ENCODE measurements at places on chromosomes 4 and X.

DNA sequence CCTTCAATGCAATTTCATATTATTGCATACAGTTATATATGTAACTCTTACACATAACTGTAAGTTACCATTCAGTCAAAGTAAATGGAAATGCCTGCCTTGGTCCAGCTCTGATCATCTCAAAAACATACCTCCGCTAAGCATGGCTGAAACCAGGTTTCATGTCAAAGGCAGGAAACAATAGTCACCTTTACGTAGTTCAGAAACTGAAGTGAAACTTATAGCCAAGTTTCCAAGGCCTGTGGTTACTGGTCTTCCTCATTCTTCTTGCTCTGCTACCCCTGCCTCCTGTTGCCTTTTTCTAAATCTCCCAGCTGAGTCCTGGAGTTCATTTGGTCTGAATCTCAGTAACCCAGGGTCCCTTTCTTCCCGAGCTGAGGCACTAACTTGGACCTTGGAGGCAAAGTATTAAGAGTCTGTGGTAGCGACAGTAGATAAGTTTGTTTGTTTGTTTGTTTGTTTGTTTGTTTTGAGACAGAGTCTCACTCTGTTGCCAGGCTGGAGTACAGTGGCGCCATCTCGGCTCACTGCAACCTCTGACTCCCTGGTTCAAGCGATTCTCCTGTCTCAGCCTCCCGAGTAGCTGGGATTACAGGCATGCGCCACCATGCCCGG is 30.8 kb downstream of the DAPP1 start:
- no peak for DNase-seq

GRCh38 chrX:52355108-52355507 is 13.7 kb upstream of the XAGE2 start:
- no peak for DNase-seq

DNA sequence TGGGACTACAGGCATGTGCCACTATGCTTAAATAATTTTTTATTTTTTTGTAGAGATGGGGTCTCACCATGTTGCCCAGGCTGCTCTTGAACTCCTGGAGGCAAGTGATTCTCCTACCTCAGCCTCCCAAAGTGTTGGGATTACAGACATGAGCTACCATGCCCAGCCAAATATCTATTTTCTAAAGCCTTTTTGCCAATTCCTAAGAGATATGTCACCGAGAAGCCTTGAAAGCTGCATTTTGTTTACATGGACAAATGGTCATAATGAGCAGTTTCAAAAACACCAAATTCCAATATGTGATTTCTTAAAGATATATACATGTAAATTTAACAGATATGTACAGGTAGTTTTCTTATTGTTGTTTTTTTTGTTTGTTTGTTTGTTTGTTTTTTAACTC is 33.0 kb upstream of the PGRMC2 start:
- DNase-seq: no peak

DNA sequence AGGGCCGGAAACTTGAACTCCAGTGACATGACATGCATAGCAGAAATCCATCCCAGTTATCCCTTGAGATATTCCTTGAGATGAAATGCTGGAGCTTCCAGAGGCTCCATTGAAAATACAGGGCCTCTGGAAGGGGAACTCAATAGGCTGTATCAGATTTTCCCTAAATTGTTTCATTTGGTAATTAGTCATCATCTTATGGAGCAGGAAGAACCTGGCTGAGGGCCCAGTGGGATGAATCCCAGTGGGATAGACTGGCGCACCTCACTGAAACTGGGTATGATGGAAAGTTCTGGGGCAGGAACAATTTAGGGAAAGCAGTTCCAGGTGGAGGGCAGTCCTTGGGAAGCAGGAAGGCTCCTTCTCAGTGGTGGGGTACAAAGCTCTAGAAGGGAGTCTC is 307.8 kb upstream of the DIPK2B start:
- peak; percentile 46 for DNase-seq

DNA sequence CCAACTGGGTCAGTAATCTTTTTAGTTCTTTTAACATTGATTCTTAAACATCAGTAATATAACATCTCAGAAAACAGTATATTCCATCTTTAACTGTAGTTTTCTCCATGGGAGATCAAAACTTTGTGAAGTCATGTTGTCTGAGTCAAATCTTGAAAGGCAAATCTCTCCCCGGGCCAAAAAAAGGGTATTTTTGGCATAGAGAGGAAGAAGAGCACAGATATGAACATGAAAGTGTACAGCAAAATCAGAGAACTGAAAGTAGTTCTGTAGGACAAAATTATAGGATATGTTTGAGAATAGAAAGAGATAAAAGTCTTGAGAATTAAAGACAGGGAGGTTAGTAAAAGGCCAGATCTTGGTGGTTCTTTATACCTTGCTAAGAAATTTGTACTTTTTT is 176.4 kb upstream of the GYPA start:
- no peak for DNase-seq

DNA sequence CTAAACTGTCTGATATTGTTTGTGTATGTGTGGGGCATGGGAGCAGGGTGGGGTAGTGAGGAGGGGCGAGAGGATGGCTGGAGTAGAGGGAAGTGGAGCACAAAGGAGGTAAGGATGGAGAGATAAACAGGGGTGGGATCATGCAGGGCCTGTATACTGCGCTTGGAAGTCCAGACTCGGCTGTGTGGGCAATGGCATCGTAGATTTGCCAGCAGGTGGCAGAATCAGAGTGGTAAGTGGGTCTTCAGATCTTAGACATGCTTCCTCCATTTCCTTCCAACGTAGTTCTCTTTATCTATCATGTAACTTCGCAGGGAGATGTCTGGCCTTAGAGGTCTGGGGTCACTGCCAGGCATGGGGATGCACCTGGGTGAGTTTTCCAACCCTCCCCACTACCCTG is 155.5 kb downstream of the PDGFRA start:
- DNase-seq: peak; percentile 19

GRCh38 chr4:175369087-175369486 is 443.0 kb downstream of the GPM6A start:
- peak; percentile 33 for DNase-seq

DNA sequence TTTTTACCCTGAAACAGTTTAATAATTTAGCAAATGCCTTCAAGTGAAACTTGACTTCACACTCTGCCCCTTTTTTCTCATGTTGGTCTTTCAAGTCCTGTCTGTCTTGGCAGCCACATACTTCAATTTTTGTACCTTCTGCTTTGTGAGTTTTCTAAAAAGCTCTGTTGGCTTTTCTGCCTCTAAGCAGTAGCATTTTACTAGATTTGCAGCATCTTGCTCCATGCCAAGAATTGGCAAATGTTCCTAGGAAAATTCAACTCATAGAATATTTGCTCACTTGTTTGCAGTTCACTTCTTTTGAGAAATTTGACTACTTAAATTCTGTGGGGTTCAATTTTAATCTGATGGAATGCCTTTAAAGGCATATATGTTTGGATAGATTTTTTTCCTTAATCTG is 59.2 kb downstream of the FAM47A start:
- DNase-seq: no peak

DNA sequence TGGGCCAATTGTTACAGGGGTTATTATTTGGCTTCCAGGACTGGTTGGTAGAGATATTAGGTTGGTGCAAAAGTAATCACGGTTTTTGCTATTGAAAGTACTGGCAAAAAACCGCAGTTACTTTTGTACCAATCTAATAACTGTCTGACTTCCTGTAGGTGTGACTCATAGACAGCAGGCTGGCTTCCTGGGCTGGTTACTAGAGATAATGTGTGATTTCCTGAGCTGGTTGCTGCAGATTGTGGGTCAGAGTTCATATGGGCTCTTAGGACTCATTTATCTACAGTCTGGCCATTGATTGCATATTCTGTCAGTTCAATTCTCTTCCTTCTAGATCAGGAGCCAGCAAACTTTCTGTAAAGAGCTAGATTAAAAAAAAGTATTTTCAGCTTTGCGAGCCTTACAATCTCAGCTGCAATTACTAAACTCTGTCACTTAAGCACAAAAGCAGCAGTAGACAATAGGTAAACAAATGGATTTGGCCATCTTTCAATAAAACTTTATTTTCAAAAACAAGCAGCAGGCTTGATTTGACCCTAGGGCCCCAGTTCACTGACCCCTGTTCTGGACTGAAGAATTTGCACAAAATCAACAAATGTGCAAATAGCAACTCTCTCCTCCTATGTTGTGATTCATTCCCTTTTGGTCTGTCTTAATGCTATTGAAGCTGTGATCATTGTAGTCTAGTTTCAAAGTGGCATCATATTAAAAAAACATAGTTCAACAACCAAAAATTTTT is 50.8 kb upstream of the BOD1L1 start:
- DNase-seq: peak; percentile 25

- DNase-seq: no peak
Observed at GRCh38 chr4:99144070-99144469, at the start of gene ADH4. Gene ADH4, minus strand, starts transcription at chr4:99144297. Its CDS starts 75 bp downstream, at chr4:99144222.

DNA sequence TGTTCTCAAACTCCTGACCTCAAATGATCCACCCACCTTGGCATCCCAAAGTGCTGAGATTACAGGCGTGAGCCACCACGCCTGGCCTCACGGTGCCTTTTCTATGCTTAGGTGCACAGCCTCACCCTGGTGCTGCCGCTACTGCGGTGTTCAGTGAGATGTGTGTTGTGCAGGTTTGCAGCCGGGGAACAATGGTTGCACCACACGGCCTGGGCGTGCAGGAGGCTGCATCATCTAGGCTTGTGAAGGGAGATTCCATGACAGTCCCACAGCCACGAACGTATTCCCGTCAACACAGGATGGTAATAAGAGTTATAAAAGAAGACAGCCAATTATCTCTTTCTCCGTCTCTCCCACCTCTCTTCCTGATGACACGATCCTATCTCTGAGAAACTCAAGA is 22.0 kb downstream of the CPLX1 start:
- no peak for DNase-seq

- DNase-seq: no peak
Observed at GRCh38 chr4:170122252-170122651, 32.5 kb upstream of the AADAT start.

DNA sequence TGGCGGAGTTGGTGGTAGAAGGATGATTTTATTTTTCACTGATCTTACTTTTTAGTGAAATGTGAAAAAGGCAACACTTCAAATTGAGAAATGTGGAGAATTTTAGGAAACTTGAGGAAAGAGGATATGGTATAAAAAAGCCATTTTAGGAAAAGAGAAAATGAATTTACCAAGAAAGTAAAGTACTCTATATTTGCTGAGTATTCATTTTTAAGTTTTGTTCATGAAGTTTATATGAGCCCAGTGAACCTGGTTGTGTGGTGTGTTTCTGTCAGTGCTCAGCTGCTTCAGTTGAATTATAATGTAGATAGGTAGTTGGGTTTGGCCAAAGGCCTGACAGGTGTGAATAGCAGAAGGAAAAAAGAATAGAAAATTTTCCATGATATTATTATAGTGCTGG is 345.5 kb upstream of the FSTL5 start:
- DNase-seq: no peak

DNA sequence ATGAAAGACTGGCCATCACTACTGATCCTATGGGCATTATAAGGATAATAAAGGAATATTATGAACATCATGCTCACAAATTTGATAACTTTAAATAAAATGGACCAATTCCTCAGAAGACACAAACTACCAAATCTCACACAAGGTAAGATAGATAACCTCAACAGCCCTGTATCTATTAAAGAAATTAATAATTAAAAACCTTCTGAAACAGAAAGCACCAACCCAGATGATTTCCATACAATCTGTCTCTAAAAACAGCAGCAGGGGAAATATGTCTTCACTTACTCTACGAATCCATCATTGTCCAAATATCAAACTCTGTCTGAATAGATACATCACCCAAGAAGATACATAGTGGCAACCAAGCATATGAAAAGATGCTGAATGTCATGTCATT is 55.2 kb downstream of the LCORL start:
- DNase-seq: no peak

DNA sequence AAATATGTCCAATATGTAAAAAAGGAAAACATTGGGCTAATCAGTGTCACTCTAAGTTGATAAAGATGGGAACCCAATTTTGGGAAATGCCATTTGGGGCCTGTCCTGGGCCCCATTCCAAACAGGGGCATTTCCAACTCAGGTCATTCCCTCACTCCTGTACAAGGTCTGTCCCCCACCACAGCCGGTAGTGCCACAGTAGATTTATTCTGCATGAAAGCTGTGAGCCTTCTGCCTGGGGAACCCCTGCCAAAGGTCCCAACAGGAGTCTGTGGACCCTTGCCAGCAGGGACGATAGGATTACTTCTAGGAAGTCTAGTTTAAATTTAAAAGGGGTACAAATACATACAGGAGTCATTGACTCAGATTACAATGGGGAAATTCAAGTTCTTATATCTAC is 317.6 kb upstream of the GNPDA2 start:
- no peak for DNase-seq
